ENCODE measurements at places on chromosomes 11 and 22.

GRCh38 chr11:94219771-94220170 lies 84.6 kb upstream of the IZUMO1R start:
- DNase-seq: peak; percentile 7

DNA sequence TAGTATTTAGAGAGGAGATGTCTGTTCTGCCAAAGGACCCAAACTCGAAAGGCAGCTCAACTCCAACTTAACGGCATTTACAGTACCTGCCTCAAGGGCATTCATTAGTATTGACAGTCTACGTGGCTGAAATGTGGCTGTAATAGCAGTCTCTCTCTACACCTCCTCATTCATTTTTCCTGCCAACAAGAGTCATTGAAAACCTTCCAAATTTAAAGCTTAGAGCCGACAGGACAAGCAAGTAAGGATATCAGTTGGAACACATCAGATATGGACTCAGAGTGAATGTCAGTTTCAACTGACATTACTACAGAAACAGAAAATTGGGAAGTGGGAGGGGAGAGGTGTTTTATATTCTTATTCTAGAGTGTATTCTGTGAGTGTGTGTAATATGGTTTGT lies 253.1 kb downstream of the CADM1 start:
- DNase-seq: no peak

DNA sequence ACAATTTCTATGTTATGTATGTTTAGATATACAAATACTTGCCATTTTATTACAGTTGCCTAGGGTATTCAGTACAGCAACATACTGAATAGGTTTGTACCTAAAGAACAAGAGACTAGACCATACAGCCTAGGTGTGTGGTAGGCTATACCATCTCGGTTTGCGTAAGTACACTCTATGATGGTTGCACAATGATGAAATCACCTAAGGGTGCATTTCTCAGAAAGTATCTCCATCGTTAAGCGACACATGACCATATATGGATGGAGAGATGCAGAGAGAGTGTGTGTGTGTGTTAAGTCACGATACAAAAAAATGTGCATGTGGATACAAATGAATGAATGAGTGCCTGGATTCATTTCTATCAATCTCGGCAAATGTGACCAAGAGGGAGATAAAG lies 37.7 kb downstream of the NARS2 start:
- no peak for DNase-seq

- no peak for DNase-seq
Measured at GRCh38 chr11:1208394-1209261, 14.2 kb upstream of the MUC5B start.

DNA sequence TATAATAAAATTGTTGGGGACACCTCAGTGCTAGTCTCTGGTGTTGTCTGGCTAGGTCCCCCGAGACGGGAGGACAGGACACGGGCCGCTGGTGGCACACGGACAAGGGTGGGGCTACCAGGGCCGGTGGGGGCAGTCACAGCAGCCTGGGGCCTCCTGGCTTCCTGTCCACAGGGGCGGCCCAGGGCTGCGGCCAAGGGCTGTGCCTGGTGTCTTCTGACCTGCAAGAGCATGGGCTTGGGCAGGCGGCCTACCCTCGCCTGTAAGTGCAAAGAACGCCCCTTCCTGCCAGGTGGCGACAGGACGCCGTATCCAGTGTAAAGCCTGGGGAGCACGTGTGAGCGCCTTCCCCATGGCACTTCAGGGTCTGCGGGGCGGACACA lies 3.6 kb downstream of the LRFN4 start:
- no peak for DNase-seq

DNA sequence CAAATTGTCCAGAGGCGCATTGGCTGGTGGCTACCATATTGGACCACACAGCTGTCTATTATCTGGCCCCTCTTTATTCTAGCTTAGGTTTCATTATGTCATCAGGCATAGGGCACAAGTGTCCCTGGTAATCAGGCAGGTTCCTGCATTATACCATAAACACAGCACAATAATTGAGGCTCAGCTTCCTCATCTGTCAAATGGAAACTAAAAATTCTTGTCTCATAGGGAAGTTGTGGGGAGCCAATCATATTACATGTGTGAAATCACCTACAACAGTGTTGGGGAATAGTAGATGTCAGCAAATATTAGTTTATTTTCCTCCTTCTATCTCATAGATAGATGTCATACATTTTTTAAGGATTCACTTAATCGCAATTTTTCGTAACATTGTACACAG lies 231.0 kb upstream of the SORL1-AS1 start:
- no peak for DNase-seq

GRCh38 chr11:119828006-119828405 lies 99.0 kb upstream of the NECTIN1 start:
- DNase-seq: no peak

DNA sequence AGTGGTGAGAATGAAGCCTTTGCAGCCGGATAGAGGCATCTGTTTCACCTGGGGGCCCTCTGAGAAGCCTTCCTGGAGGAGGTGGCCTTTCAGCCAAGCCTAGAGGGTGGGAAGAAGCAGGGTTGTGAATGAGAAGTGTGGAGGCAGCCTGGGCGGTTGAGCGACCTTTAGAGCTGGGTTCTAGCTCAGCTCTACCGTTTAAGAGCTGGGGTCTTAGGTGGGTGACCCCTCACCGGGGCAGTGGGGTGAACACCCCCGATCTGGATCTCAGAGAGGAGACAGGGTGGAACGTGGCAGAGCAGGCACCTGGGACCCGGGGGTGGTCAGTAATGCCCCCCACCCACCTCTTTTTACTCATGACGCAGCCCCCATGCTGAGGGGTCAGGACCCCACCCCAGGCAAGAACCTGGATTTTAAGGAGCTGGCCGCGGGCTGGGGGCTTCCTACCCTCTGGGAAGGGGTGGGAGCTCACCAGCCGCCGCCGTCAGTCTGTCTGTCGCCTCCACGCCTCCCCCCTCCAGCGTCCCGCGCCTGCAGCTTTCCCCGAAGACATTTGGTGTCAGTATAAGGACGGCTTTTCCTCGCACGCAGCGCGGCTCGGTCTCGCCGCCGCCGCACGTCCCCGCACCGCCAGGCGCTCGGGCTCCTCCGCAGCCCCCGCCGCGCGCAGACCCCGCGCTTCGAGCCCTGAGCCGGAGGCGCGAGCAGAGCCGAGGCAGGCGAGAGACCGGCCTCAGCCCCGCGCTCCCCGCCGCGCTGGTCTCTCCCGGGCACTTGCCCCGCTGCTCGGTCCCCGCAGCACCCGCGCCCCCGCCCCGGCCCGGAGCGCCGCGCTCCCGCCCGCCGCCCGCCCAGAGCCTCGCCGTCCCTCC lies 13.3 kb upstream of the CACNA1I start:
- DNase-seq: no peak

GRCh38 chr11:66856496-66857233 lies at the start of gene LRFN4:
LRFN4 (plus strand) TSS chr11:66857064; CDS start chr11:66857745, 681 bp downstream.
- DNase-seq: no peak

DNA sequence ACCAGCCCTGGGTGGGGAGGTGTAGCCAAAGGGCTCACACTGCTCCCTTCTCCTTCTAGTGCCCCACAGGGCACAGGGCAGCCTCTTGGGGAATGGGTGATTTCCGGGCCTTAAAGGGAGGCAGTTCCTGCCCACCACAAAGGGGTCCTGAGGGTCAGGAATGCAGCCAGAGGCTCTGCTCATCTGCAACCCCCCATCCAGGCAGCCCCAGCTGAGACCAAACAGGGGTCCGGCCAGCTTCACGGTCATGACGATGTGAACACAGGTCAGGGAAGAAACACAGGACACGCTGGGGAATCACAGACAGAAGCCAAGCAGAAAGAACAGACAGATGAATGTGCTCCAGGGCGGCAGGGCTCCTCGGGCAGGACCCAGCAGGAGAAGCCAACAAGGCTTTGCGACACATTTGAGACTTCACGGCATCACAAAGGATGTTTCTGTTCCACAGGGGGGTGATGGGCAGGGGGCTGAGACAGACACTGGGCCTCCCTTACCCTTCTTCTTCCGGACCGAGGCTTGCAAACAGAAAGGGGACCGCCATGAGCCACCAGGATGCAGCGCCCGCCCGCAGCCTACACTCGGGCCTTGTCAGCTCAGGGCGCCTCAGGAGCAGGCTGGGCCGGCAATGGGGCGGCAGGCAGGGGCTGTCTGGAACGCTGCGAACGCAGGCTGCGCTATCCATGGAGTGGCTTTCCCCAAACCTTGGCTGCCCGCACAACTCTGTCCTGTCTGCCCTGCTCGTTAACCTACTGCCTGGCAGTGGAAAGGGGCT lies 101.9 kb downstream of the CTTN start:
- DNase-seq: no peak

DNA sequence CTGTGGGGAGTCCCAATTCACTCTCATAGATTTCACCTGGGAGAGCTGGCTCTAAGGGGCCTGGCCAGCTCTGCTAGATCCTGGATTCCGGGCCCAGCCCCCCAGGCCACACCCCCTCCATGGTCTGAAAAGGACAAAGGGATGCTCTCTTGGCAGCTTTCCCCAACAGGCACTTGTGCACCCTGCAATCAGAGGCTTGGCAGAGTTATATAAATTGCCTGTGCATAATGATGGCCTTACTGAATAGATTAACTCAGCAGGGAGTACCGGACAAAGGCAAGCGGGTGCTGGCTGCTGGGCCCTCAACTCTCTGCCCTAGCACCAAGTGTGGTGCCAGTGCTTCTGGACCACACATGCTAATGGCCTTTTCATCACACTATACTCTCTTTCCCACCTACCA lies 461.6 kb downstream of the BUD13 start:
- DNase-seq: no peak

- DNase-seq: no peak
Measured at GRCh38 chr22:45305456-45306075, 4.2 kb upstream of the FAM118A start.

- DNase-seq: no peak
Measured at GRCh38 chr11:6356503-6357055, 33.7 kb upstream of the SMPD1 start.

DNA sequence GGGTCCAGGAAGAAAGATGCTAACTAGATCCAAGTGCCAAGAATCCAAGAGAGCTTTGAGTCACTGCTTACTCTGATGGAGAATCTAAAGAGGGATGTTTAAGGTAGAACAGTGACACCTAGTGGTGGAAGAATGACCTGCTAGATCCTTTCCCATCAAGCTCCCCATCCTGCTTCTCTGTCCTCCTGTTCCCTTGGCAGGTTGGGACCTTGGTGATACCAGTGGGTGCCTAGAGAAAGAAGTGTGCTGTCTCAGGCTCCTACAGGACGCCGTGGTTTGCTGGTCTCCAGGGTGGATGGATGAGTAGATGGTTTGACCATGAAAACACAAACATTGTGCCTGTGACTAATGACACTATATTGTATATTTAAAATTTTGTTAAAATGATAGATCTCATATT lies 383.7 kb downstream of the TMEM135 start:
- peak; percentile 70 for DNase-seq

GRCh38 chr22:19147195-19147780 lies 2.8 kb downstream of the GSC2 start:
- DNase-seq: no peak

DNA sequence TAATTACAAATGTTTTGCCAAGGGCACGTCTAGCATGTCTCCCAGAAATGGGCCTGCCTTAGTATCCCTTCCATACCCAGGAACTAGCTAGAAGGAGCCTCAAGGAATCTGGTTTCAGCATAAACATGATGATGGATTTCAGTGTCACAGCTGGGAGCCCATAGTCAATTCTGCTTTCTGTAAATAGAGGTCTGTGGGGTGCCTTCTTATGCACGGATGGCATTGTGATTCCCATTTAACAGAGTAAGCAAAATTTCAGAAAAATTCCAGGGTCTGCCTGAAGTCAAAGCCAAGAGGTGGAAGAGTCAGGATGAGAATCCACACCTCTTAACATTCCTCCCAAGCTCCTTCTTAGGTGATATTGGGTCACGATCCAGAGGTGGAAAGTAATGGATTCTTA lies 12.1 kb downstream of the DUSP18 start:
- no peak for DNase-seq

- no peak for DNase-seq
Measured at GRCh38 chr11:58075781-58076180, 45.0 kb downstream of the OR6Q1 start.

DNA sequence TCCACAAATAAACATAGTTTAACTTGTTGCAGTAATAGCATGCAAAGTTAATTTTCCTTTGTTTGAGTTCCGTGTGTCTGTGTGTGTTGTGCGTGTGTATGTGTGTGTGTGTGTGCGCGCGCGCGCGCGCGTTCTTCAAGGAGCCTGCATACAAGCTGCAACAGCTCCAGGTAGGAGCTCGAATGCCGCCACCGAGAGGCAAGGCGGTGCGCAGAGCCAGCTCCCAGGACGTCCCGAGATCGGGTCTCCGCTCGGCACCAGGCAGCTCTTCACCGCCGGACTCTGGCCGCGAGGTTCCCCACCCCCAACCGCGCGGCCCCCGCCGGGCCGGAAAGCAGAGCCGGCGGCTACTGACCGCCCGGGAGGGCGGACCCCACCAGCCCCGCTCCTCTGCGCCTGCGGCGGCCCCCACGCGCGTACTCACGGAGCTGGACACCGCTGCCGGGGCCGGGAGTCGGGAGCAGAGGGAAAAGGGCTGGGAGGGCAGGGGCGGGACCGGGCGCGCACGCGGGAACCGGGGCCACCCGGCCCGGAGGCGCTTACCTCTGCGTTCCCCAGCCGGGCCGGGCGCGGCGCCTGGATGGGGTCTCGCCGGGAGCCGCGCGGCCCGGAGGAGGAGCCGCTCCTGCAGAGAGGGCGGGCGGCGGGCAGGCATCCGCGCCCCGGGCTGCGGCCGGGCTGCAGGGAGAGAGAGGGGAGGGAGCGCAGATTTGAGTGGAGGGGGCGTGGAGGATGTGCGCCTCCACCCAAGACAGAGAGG lies 40.4 kb upstream of the AKIP1 start:
- peak; percentile 45 for DNase-seq

DNA sequence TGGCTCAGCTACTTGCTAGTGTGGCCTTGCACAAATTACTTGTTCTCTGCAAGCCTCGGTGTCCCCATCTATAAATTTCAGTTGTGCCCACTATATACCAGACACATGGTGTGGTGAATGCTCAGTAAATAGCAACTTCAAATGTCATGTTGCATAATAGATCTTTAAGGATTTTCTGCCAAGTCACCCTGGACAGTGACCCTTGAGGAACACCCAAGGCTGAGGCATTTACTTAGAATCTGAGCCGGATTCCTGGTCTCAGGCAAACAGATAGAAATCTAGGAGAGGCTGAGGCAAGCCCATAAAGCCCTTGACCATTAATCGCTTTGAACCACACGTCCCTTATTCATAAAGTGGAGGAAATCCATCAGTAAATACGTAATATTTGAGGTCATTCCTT lies 9.7 kb downstream of the TEAD1 start:
- no peak for DNase-seq

DNA sequence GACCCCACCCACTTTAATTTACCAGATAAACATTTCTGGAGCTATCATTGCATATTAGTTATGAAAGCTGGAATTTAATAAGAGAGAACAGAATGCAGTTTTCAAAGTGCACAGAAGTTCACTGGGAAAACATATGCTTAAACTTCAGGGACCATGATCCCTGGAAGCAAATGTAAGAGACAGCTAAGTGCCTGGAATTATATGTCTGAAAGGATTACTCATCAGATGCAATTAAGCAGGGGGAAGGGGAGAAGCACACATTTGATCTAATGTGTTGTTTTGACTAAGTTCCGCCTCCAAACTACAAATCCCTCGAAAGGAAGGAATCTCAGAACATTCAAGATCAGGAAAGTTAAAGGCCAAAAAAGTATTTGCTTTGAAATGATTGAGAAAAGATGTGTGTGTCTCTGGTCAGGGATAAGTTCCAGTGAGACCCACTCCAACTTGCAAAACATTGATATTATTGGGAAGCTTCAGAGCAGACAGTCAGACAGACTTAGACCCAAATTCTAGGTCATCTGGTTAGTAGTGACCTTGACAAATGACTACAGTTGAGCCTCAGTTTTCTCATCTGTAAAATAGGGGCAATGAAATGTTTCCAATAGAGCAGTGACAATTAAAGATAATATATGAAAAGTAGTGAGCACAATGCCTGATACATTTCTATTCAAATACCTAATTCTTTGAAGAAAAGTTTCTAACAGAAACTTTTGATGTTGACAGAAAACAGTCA lies 147.6 kb downstream of the ME3 start:
- no peak for DNase-seq
